AG08396 (cell line): ENCODE measurements at places on chromosomes 5 and 9.

GRCh38 chr5:77418601-77419581 is 73.2 kb downstream of the WDR41 start:
- no peak for DNase-seq

- DNase-seq = no peak
Observed at GRCh38 chr9:126690431-126691051, 76.8 kb downstream of the LMX1B start.

DNA sequence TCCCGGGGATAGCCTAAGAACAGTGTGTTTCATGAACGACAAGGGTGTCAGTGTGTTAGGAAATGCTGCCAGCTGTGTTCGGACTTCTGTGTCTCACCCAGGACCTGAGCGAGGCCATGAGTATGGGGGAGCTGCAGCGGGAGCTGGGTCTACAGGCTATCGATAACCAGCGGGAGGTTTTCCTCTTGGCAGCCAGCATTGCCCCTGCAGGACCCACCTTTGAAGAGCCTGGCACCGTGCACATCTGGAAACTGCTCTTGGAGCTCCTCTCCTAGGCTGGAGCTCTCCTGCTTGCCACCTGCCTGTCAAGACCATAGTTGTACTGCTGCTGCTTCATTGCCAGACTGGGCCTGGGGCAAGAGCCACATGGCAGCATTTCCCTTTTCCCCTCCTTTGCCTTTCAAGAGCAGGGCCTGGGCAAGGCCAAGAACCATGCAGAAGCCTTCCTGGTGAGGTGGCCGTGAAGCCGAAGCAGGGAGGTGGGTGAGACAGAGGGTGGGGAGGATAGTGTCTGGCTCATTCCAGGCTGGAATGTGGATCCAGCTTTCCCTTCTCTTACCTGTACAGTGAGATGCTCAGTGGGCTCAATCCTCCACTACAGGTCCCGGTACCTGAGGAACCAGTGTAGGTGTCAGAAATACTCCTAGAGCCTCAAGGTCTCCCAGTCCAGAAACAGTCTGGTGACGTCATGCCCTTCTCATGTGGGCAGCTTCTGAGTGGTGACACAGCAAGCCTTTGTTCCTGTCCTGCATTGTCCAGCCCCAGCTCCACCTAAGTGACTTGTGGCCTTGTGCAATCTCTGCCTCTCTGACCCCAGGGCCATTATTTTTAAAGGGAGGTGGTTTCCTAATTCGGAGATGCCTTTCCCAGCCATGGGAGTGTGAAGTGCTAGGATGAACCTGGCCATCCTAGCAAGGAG is 6.6 kb downstream of the ARL10 start:
- no peak for DNase-seq

DNA sequence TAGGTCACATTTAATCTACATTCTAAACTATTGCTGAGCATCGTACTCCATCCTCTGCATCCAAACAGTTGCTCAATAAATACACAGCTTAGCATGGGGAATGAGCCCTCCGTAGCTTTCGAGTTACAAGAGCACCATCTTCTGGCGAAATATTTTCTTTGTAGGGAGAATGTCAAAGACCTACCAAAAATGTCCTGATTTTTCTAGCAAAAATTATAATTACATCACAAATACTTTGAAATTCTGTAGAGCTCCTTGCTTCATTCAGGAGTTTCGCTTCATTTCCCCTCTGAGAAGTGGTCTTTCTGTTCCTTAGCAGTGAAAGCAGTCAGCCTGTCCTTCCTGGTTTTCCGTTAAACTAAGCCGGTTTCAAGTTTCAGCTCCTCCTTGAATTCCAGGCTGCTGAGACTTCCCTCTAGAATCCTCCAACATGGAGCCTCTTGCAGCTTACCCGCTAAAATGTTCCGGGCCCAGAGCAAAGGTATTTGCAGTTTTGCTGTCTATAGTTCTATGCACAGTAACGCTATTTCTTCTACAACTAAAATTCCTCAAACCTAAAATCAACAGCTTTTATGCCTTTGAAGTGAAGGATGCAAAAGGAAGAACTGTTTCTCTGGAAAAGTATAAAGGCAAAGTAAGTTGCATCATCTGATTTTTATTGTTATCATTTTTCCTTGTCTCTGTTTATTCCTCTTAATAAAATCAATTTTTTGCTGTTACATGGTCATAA is at the start of gene GPX8:
TSS of gene GPX8 (plus strand) at position 409 of the 730 bp plus-strand sequence. CDS start at position 431, 22 bp downstream.
- DNase-seq = peak; percentile 65

DNA sequence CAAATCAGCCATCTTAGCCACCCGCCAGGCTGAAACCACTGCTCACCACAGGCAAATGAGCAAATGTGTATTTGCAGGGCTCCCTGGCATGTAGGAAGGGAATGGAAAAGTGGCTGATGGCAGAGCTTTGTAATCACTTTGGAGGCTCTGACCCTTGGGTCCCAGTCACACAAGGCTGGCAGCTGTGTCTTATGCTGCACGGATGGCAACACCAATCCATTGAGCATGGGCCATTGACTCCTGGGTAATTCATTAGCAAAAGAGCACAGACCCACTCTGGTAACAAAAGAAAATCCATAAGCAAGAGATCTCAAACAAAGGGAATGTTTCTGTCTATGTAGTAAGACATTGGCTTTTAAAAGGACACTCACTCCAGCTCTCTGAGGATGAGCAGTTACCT is 57.6 kb downstream of the SPOCK1 start:
- no peak for DNase-seq

DNA sequence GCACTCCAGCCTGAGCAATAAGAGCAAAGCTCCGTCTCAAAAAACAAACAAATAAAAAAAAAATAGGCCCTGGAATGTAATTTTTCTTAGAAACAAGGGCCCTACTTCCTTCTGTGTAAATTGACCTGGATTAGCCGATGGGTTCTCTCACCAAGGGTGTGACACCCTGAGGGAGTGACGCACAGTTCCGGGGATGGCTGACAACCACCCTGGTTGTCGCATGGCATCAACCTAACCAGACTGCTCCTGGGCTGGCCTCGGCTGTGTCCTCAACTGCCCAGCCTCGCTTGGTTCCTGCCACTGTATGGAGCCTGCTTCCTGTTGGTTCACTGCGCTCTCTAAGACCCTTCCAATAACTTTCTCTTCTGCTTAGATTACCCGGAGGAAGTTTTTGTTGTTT is 51.2 kb upstream of the SPATA31D4 start:
- no peak for DNase-seq

DNA sequence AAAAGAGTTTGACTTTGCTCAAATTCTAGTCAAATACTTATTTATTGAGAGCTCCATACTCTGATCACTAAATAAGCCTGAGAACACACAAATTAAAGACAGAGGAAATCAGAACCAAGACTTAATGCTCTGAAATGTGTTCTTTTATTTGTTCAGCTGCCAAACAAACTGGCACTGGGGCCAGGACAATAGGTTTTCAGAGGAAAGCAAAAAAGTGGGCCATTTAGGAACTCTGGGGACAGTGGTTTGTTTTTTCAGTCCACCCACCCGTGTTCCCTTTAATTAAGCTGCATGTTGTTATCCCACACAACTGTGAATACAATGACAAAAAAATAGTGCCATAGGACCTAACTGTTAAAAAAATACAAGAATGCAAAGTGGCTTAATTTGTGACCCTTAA is 95.4 kb upstream of the RETREG1 start:
- DNase-seq = no peak

DNA sequence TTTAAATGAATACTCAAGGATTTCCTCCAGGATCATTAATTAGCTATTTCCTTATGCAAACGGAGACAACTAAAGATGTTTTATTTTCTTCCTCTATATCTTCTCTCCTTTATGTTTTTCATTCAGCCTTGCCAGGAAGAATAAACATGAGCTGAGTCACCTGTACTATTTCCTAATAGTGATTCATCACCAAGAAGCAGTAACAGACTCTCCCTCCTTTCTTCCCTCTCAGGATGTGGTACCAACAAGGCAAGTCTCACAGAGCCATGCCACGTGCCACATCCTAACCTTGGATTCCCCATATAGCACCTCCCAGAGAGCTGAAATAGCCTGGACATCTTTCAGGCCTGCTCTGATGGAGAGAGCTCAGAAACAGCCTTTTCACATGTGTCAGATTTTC is 758.6 kb upstream of the DMAC1 start:
- DNase-seq = no peak

DNA sequence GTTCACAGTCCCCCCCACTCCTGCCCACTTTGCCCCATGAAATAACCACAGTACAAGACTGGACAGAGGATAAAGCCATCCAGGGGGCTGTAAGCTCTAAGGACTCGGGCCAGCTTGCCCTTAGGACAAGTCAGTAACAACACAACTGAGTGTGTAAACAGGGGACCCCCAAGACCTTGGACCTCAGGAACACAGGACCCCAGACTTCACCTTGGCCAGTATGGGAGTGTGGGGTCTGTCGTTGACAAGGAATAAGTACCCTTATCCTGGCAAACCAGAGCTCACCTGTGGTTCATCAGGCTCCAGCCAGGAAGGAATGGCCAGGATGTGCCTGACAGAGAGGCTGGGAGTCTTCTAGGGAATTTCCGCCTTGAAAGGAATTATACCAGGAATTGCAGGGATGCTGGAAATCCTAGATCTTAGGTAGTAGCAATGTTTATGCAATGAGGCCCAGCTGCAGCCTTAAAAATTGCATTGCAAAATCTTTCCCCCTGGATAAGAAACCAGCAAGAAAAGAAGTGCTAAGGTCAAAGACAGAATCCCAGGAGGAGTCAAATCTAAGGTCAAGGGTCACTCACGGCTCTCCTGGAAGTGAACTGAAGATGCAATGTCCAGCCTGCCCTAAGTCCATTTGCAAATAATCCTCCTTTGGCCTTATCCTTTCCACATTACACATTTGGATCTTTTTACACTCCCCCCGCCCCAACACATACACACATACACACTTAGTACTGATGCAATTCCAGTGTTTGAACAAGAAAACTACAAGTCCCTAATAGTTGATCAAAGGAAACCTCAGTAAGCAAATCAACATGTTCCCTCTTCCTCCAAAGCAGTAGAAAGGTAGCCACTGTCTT is 27.3 kb upstream of the TDRD7 start:
- DNase-seq = no peak

DNA sequence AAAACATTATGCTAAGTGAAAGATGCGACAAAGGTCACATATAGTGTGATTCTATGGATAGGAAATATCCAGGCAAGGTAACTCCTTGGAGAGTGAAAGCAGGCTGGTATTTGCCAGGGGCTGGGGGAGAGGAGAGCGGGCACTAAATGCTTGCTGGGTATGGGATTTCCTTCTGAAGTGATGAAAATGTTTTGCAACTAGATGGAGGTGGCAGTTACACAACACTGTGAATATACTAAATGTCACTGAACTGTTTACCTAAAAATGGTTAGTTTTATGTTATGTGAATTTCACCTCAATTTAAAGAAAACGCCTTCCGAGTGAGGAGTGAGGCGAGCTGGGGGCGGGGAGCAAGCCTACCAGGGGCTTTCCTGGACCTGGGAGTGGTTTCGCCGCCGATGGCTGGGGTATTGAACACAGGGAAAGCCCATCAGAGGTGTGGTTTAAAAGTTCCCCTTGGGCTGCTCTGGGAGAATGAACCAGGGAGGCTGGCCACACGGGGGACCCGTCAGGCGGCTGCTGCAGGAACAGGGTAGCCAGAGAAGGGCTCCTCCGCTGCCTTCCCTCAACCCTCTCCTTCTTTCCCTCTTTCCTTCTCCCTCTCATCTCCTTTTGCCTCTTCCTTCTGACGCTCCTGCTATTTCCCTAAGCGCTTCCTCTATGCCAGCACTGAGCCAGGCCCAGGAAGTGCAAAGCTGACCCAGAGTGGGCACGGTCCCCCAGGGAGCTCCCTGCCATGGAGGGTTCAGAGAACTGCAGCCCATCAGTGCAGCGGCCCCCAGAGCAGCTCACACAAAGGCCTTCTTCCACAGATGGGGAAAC is 4.9 kb downstream of the AKNA start:
- no peak for DNase-seq

GRCh38 chr5:52682492-52682891 is 105.2 kb upstream of the ITGA1 start:
- no peak for DNase-seq

GRCh38 chr5:134110382-134110781 is 4.1 kb upstream of the TCF7 start:
- no peak for DNase-seq

DNA sequence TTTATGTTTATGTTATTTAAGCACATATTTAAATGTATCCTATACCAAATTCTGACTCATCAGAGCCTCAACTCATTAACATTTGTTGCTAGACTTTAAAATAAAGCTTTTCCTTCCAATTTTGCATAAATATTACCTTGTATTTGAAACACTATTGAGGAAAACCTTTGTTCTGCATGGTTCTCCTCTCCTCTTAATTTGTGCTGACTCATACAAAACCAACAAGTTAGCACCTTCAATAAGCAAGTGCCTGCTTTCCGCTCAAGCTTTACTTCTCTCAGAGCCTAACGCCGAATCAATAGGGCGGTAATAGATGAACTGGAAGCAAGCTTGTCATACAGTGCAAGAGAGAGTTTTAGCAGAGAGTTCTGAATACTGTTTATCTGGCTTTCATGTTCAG is 7.9 kb downstream of the AMACR start:
- no peak for DNase-seq

DNA sequence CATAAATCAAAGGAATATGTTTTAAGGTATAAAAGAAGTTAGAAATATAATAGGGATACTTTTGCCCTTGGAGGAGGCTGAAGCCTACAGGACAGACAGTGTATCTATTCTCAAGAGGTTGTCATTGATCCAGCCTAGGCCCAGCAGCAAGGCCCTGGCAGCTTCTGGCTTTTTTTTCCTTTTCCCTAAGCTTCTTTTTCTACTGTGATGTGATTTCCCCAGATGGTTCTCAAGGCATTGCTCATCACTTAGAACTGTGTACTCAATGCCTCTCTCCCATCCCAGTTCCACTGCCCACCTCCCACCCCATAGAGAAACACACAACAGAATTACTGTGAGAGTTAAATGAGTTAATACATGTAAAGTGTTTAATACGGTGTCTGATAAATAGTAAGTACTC is 88.6 kb downstream of the SLC44A1 start:
- DNase-seq = no peak

- no peak for DNase-seq
Observed at GRCh38 chr5:64295101-64295500, 129.5 kb downstream of the RNF180 start.

- DNase-seq = no peak
Observed at GRCh38 chr9:110029956-110030480, 177.9 kb downstream of the C9orf152 start.

DNA sequence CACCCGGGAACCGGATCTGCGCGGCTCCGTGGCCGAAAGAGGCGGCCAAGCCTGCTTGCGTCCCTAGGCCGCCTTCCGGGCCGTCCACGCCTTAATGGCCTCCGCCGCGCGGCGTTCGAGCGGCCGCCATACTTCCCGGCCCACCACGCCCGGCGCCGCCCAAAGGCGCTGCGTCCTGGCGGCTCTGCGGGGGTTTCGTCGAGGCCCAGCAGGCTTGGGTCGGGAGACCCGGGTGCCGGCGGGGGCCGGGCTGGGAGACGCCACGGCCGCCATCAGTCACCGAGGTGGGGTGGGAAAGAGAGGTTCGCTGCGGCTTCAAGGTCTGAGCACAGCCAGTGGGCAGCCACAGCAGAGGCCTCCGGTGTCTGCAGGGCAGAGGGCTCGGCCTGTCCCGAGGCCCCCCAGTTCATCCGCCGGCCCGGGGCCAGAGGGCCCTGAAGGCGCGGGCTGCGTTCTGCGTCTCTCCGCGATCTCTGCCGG is 545.8 kb upstream of the CDH10 start:
- DNase-seq = no peak

GRCh38 chr5:125408448-125409233 is 662.2 kb upstream of the ZNF608 start:
- DNase-seq = peak; percentile 50
